ENCODE measurements at places on chromosomes 3 and 15.

DNA sequence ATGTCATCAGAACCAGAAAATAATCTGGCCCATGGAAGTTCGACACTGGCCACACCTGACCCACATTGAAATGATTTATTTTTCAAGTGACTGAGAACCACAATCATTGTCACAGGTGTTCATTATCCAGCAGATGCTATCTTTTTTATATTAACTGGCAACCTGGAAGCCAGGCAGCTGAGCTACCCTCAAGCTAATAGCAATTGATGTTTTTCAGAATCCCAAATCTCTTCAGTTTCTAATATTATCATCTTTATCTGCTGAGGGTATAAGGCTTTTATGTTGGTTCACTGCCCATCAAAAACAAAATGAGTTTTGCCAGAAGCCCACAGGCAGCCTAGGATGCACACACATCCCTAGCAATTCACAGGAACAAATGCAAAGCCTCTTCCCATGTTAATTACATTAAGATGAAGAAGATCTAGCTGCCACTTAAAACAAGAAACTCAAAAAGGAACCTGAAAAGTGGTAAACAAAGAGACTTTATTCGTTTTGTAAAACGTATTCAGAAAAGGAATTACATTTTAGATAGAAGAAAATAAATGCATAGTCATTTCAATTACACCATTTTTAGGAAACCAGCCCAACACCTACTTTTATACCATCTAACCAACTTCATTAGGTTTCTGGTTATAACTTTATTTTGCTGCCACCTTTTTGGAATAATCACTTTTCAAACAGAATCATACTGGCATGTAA is 40.9 kb upstream of the STRIT1 start:
- no peak for DNase-seq

DNA sequence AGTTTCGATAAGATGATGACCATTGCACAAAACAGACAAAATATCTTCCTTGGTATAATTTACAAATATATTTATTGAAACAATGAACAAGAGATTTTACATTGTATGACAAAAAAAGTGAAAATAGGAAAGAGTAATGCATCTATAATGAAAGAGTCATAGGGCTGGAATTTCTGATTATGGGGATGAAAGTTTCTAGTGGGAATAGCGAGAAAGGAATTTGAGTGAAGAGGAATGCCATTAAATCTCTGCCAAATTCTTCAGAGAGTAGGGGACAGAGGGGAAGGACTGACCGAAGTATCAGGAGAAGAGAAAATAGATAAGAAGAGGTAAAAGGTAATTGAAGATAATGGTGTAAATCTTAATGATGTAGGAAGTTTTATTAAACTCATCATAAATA is 125.4 kb downstream of the VGLL3 start:
- peak; percentile 82 for DNase-seq

- no peak for DNase-seq
Measured at GRCh38 chr15:85361323-85361722, 19.1 kb upstream of the AKAP13 start.

DNA sequence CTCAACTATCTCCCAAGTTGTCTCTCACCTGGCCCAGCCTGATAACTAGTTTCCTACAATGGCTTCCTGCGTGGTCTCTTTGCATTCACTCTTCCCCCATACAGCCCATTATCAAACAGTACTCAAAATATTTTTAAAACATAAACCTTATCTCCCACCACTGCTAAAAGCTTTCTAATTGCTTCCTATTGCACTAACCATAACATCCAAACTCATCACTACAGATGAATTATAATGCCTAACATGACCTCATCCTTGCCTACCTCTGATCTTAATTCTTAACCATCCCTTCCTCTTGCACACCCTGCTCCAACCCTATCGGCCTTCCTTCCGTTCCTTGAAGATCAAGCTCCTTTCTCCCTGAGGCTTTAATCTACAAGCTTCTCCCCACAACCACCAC is 17.0 kb downstream of the ACAP2 start:
- DNase-seq, result no peak

- peak; percentile 66 for DNase-seq
Measured at GRCh38 chr3:45987368-45988291, 8.0 kb downstream of the FYCO1 start.

- DNase-seq, result peak; percentile 4
Measured at GRCh38 chr3:164641071-164641470, 437.2 kb downstream of the SI start.

- peak; percentile 53 for DNase-seq
Measured at GRCh38 chr3:146161663-146162002, 649 bp upstream of the PLOD2 start.

GRCh38 chr3:128787256-128788253 is 61.6 kb downstream of the RAB7A start:
- no peak for DNase-seq

- DNase-seq, result no peak
Measured at GRCh38 chr3:129673012-129673411, 66.5 kb upstream of the PLXND1 start.

DNA sequence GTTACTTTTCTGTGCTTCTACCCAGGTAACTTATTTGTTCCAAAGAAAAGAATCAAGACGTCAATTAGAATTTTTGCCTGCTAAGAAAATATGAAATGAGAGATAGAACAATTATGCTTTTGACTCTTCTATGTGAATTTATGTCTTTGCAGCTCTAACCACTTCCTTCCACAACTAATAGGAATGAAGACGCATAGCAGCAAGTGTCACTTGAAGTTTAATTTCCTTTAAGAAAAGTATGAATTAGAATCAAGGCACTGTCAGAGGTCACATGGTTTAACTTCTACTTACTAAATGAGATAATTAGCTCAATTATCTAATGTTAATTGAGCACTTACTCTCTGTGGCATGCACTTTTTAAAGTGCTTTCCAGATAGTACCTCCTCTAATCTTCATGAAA is 3.3 kb downstream of the WDR49 start:
- DNase-seq, result no peak

GRCh38 chr3:124053871-124054270 is 61.9 kb upstream of the ROPN1 start:
- no peak for DNase-seq

- no peak for DNase-seq
Measured at GRCh38 chr3:59064728-59065127, 14.9 kb upstream of the CFAP20DC start.

DNA sequence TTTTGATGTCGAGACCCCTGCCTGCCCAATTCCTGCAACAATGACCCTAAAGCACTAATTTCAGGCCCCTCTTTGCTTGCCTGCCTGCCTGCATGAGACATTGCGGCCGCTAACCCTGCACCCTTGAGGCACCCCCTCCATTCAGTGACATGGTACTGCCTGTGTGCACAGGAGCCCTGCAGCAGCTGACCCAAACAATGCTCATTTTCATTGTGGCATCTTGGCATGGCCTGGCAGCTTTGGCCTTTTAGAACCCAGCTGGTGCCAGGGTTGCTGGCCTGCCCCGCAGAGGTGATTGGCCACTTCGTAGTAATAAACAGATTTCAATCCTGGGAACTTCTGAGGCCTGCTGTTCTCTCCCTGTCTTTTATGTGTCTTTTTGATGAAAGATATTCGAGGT is 33.8 kb downstream of the SLCO3A1 start:
- DNase-seq, result no peak

GRCh38 chr3:62942764-62943163 is 67.5 kb upstream of the CADPS start:
- peak; percentile 6 for DNase-seq

DNA sequence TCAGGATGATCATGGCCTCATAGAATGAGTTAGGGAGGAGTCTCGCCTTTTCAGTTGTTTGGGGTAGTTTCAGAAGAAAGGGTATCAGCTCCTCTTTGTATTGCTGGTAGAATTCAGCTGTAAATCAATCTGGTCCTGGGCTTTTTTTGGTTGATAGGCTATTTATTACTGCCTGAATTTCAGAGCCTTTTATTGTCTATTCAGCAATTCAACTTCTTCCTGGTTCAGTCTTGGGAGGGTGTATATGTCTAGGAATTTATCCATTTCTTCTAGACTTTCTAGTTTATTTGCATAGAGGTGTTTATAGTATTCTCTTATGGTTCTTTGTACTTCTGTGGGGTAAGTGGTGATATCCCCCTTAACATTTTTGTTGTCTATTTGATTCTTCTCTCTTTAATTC is 1024.2 kb downstream of the DIPK2A start:
- no peak for DNase-seq

DNA sequence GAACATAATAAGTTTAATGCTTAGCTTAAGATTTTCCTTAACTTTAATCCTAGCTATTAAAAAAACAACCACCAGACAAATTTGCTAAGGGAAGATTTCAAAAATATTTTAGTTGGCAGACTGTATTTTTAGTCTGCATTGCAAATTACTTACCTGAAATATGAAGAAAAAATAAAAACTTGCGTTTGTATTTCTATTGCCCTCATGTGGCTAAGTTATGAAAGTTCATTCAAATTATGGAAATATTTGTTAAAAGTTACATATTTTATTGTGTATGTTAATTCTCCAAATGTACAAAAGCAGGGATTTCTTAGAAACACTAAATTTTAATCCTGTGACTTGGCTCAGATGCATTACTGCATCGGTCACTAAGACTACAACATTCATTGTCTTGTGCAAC is 15.0 kb downstream of the GTF2A2 start:
- no peak for DNase-seq

GRCh38 chr3:112966633-112967032 is 8.3 kb downstream of the CD200R1 start:
- DNase-seq, result no peak

DNA sequence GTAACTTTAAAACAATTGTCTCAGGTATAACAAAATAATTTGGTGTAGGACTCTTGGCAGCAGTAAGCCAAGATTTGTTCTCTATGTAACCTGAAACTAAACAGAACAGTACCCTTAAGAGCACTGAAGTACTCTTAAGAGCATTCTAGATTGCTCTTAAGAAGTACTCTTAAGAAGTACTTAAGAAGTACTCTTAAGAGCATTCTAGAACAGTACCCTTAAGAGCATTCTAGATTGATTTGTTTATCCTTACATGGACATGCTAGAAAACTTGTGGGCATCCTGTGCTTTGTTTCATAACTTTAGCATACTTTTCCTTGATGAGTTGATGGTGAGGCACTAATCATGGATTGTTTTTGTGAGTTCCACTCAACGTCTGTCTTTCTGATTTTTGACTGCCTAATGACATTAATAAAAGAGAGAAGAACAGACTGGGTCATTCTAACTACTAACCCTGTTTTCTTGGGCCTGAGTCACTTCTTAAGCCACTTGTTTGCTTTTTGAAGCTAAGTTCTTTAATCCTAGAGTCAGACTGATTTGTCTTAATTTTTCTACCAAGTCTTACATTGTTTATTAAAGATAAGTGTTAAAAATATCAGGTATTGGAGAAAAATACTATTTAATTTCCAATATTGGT is 57.2 kb upstream of the UTS2B start:
- DNase-seq, result no peak

- no peak for DNase-seq
Measured at GRCh38 chr3:46565607-46566039, 479 bp downstream of the LRRC2 start.

GRCh38 chr3:144643771-144644198 is 672.2 kb downstream of the DIPK2A start:
- DNase-seq, result peak; percentile 76

DNA sequence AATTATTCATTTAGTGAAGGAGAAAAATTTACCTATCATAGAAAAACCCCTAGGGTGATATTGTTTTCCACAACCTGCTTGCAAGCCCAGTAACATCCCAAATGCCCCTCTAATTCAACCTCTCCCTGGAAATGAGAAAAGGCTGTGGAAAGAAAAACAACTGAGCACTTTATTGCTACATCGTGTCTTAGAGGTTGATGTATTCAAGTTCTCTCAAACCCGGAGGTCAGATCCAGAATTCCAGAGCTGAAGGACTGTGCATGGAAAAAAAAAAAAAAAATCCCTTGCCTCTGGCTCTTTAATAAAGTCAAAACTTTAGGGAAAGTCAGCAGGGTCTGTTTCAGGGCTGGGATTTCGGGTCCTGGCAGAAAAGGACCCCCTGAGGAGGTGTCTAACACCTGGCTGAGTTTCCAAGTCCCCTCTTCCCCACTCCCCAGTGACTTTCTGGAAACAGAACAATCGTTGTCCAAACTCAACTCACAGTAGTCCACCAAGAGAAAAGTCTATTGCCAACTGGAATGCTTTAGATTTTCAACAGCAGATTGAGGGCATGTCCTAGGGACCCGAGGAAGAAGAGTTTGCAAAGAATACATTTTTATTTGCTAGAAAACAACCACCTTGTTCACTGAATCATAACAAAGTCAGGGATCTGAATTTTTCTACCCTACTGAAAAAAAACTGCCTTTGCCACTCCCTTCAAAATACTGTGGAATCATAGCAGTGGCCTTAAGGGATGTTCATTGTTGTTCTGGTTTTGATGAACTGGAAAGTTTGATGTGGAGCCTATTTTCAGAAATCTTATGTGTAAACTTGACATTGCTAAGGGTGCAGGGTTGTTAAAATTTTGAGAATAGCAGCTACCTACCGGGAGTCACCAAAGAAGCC is 207.5 kb upstream of the ADAMTS9 start:
- no peak for DNase-seq

GRCh38 chr3:99373088-99373845 is 265.1 kb upstream of the COL8A1 start:
- peak; percentile 96 for DNase-seq

- peak; percentile 30 for DNase-seq
Measured at GRCh38 chr3:131036986-131037385, 10.3 kb downstream of the NEK11 start.

DNA sequence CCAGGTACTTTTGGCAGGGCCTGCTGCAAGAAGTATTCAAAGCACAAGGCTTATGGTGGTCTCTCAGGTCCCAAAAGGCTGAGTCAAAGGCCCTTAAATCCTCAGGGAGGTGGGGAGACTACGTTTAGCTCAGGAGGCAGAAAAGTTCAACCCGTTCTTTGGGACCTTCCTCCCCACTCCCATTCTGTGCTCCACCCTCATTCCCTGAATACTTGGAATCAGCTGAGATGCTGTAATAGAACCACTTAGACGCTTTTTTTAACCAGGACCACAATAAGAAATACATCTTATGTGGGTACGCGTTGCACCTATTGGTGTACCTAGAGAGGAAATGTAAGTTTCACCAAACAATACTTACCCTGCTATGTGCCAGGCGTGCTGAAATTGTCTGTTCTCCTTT is 58.0 kb downstream of the FAM174B start:
- no peak for DNase-seq

DNA sequence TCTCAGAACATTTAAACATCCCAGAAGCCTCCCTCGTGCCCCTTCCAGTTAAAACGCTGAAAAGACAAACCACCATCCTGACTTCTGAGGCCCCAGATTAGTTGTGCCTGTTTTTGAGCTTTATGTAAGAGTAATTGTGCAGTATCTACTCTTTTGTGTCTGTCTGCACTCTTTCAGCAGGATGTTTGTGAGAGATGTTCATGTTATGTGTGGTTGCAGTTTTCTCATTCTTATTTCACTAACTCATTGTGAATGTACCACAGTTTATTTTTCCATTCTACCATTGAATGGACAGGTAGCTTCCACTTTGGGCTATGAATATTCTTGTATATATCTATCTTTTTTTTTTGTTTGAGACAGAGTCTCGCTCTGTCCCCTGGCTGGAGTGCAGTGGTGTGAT is 40.3 kb downstream of the MINAR1 start:
- no peak for DNase-seq

- DNase-seq, result no peak
Measured at GRCh38 chr3:172063456-172064432, 24.4 kb downstream of the FNDC3B start.
